ENCODE measurements at places on chromosomes 3 and 15. TPM values are rescaled to one million over a fixed set of nuclear protein-coding genes. Genes with fewer than 3 reads are reported as not detected.

DNA sequence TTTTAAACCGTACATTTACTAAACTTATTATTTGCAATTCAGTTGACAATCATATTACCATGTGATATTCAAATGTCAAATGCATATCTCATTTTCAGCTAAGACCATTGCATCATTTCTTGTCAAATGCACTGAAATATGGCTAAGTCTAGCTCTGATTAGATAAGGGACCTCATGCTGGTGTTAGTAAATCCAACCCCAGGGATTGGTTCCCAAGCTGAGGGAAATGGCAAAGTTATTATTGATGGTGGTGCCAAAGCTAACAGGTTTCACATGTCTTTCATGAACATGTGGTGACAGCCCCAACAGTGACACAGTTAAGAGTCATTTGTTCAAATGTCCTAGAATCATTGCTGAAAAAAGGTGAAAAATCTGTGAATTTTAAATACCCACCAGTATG is 641.1 kb downstream of the MECOM start:
- no peak overlapping the region for H3K27ac ChIP-seq
- no peaks in the 10 kb centered on the region for H3K36me3 ChIP-seq
- H3K27me3 ChIP-seq = no peaks in the 10 kb centered on the region
- DNase-seq = no peak

Gene GNAT1
- total RNA-seq = not detected

- no peak overlapping the region for H3K4me3 ChIP-seq
- DNase-seq = peak; percentile 77
- no peak overlapping the region for H3K27ac ChIP-seq
These were observed 19.1 kb upstream of the FSIP1 start for GRCh38 chr15:39801641-39802309.

GRCh38 chr3:157280786-157281185 is 120.8 kb upstream of the CCNL1 start:
- no peaks in the 10 kb centered on the region for H3K4me1 ChIP-seq
- no peaks in the 10 kb centered on the region for H3K27me3 ChIP-seq
- H3K27ac ChIP-seq = no peak overlapping the region
- no peak for DNase-seq
- no peaks in the 10 kb centered on the region for H3K36me3 ChIP-seq

GRCh38 chr3:18982920-18983319 is 165.4 kb upstream of the KCNH8 start:
- no peak overlapping the region for H3K4me3 ChIP-seq
- no peak overlapping the region for H3K27ac ChIP-seq
- H3K4me1 ChIP-seq = no peaks in the 10 kb centered on the region
- H3K36me3 ChIP-seq = no peaks in the 10 kb centered on the region
- H3K27me3 ChIP-seq = no peaks in the 10 kb centered on the region
- DNase-seq = no peak

DNA sequence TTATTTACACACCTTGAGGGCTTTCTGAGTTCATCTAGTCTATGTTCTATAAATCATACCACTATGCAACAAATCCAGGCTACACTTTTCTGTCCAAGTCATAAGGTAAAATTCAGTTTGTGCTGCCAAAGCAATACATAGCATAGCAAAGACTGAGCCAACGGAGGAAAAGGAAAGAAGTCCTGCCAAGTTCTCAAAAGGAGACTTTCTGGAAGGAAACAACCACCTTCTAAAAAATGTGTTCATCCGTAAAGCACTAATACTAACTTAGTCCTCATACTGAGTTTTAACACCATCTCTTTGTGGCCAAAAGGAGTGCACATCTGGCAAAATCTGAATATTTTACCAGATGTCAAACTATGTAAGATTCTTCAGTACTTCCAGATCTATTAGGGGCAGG is 620.2 kb downstream of the RBMS3 start:
- H3K27ac ChIP-seq = no peak overlapping the region
- H3K27me3 ChIP-seq = no peaks in the 10 kb centered on the region
- no peak for DNase-seq
- H3K4me1 ChIP-seq = no peaks in the 10 kb centered on the region
- H3K4me3 ChIP-seq = no peak overlapping the region

GRCh38 chr15:92839696-92840095 is 60.4 kb upstream of the CHD2 start:
- no peak overlapping the region for H3K27ac ChIP-seq
- H3K4me3 ChIP-seq = no peak overlapping the region
- no peaks in the 10 kb centered on the region for H3K27me3 ChIP-seq
- H3K36me3 ChIP-seq = no peaks in the 10 kb centered on the region

- no peaks in the 10 kb centered on the region for H3K36me3 ChIP-seq
- H3K4me3 ChIP-seq = no peak overlapping the region
- no peak overlapping the region for H3K27ac ChIP-seq
- DNase-seq = no peak
These were observed 64.3 kb downstream of the FBN1 start for GRCh38 chr15:48581219-48581618.

Gene TM4SF4
- not detected for total RNA-seq

DNA sequence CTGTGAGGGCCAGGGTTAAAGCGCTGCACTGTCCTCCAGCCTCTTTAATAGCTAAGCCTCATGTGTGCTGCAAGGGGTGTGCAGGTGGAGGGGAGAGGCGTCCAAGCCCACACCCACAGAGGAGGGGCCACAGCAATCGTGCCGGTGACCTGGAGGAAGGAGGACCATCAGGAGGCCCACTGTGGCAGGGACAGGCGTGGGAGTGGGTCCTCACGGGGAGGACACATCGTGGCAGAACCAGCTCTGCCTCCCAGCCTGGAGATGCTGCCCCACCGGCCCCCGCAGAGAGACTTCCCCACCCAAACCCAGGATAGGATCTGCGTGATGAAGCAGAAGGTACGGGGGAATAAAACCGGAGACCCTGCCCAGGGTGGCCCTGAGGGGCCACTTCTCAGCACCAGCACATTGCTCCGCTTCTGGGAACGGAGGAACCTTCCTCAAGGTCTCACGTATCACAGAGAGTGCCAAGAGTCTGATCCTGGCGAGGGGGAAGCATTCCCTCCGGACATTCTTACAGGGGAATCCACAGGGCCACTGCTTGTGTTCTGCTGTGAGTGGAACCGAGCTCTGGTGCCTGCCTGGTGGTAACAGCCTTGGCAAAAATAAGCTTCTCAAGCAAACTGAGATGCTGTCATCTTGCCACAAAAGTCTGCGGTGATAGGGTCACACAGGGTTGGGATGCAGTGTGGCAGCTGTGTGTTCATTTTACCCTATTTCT is 199.8 kb downstream of the XXYLT1 start:
- peaks cover 8% of the 10 kb centered on the region for H3K4me1 ChIP-seq
- H3K36me3 ChIP-seq = peaks cover 22% of the 10 kb centered on the region
- H3K27me3 ChIP-seq = no peaks in the 10 kb centered on the region
- peak overlapping the region; percentile 8 for H3K4me3 ChIP-seq

DNA sequence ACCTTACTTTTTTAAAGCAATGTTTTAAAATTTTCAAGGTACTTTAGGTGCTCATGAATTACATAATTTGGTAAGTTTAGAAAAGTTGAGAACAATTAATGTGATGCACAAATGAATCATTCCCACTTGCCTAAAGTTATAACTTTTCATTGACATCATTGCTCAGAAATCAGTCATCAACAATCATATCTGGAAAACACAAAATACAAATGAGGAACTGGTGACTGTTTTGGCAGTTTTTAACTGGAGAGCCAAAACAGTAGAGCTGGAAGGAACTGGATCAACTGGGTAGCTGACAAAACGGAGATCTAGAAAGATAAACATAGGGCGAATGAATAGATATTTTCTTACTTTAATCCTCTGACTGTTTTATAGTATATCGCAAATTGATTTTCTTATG is 767.1 kb downstream of the IGSF11 start:
- peaks cover 4% of the 10 kb centered on the region for H3K36me3 ChIP-seq
- no peaks in the 10 kb centered on the region for H3K27me3 ChIP-seq
- DNase-seq = no peak
- H3K4me1 ChIP-seq = no peaks in the 10 kb centered on the region

DNA sequence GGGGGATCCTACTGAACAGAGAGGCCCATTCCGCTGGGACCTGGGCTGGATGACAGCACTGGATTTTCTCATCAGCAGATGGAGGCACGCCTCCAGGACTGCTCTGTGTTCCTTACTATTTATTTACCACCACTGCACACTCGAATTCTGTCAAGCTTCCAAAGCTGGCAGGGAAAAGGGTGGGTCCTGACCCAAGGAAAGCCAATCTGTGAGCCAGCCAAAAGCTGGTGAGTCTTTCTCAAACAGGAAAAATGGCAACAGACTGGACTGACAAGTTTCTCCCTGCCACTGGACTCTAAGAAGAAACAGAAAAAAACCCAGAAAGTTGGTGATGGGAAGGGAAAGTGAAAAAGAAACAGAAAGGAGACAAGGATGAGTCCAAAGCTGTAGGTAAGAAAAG is 37.8 kb downstream of the CD47 start:
- H3K36me3 ChIP-seq = no peaks in the 10 kb centered on the region
- no peak for DNase-seq
- H3K4me3 ChIP-seq = no peak overlapping the region

DNA sequence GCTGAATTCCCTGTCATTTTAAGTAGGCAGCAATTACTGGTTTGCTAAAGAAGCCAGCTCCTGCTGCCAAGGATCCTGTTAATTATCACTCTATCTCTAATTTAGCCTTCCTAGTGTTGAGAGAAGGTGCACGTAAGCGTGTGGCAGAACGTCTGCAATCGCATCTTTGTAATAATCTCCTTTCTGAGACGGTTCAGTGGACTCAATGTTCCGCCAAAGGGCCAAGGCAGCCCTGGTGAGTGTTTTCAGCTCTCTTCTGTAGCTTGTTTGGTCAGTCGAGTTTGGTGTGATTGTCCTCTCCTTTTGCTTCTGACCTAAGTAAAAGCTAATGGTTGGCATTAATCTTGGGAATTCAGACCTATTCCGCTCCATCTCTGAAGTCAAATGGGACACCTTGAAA is 24.2 kb downstream of the MITF start:
- peaks cover 18% of the 10 kb centered on the region for H3K4me1 ChIP-seq
- no peaks in the 10 kb centered on the region for H3K27me3 ChIP-seq
- DNase-seq = no peak
- H3K27ac ChIP-seq = no peak overlapping the region

Gene IL17RC
- total RNA-seq = 16.6 TPM

All from endodermal cell (in vitro differentiated cells).